ENCODE measurements at places on chromosomes 5 and 9. TPM values are rescaled to one million over a fixed set of nuclear protein-coding genes. Genes with fewer than 3 reads are reported as not detected.

The WHRN gene
- 1.4 TPM for total RNA-seq

The FOXD4L6 gene
- not detected for total RNA-seq

DNA sequence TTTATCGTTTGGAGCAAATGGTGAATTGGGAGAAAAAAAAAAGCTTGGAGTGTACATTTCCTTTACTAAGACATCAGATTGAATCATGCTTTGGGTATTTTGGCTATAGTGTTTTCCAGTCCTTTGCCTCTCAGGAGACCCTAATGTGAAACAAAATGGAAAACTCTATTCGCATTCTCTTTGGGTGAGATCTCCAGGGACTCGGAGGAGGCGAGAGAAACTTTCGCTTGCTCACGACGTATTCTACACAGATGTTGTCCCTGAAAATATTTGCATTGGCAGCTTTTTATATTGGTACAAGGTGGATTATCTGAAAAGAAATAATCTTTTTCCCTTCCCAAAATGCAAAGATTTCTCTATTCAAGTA lies 1240.1 kb upstream of the WWC1 start:
- H3K27ac ChIP-seq = no peak overlapping the region
- no peaks in the 10 kb centered on the region for H3K36me3 ChIP-seq
- H3K4me3 ChIP-seq = no peak overlapping the region
- no peaks in the 10 kb centered on the region for H3K27me3 ChIP-seq
- DNase-seq = no peak

- DNase-seq = no peak
- no peaks in the 10 kb centered on the region for H3K4me1 ChIP-seq
- H3K36me3 ChIP-seq = no peaks in the 10 kb centered on the region
- no peak overlapping the region for H3K4me3 ChIP-seq
- no peak overlapping the region for H3K27ac ChIP-seq
- H3K27me3 ChIP-seq = no peaks in the 10 kb centered on the region
Observed at GRCh38 chr9:113609562-113610318, 146.2 kb downstream of the RGS3 start.

GRCh38 chr5:1001406-1002270 lies 7.0 kb upstream of the NKD2 start:
- DNase-seq = peak; percentile 29
- H3K4me3 ChIP-seq = no peak overlapping the region
- H3K27ac ChIP-seq = no peak overlapping the region

The NUTM2F gene
- not detected for total RNA-seq

DNA sequence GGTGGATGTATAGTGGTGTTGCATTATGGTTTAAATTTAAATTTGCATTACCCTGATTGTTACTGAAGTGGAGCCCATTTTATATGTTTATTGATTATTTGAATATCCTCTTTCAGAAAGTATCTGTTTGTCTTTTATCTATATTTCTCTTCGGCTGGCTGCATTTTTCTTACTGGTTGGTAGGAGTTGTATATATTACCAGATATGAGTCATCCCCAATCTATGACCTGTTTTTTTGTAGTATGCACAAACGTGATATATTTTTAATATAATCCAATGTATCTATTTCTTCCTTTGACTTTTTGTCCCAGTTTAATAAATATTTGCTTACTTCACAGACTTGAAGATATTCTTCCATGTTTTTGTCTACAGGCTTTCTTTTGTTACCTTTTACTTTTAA lies 29.3 kb upstream of the CAMK4 start:
- DNase-seq = no peak
- no peak overlapping the region for H3K27ac ChIP-seq
- no peaks in the 10 kb centered on the region for H3K4me1 ChIP-seq
- H3K27me3 ChIP-seq = no peaks in the 10 kb centered on the region
- no peaks in the 10 kb centered on the region for H3K36me3 ChIP-seq

GRCh38 chr5:8842971-8843551 lies 702.8 kb downstream of the SEMA5A start:
- peak; percentile 12 for DNase-seq
- H3K36me3 ChIP-seq = no peaks in the 10 kb centered on the region
- no peaks in the 10 kb centered on the region for H3K27me3 ChIP-seq
- no peak overlapping the region for H3K27ac ChIP-seq

DNA sequence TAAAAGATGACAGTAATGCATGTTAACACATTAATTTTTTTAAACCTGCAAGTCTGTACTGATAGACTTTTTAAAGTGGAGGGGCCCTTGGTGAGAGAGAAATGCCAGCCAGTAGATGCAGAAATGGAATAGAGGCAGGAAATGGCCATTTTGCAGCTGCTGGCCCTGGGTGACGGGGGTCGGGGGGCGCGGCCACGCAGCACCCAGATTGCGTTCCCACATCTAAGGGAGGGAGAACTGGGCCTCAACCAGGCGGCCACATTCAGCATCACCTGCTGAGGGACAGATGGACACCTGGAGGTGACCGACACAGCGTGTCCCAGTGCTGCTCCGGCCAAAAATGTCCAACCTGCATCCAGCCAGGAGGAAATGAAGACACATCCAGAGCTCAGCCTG lies 6.3 kb upstream of the CLIC3 start:
- H3K4me3 ChIP-seq = no peak overlapping the region
- no peak overlapping the region for H3K27ac ChIP-seq
- no peak for DNase-seq
- H3K36me3 ChIP-seq = no peaks in the 10 kb centered on the region

The IGIP gene
- total RNA-seq = 3.7 TPM

DNA sequence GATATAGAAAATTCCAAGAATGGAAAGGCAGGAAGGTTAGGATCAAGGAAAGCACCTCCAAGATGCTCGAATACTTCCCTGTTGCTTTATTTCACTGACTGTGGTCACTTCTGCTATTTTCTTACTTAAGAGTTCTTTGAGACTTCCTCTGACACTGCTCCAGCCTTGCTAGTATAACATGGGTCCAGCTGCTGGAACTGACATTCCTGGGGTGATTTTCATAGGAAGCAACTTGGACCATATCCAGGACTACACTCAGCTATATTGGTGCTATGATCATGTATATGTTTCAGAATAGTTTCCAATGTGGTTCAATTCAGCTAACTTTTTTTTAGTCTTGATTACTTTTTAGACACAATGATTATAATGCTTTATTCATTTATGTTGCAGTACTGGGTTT lies 81.6 kb upstream of the CKMT2 start:
- H3K27me3 ChIP-seq = no peaks in the 10 kb centered on the region
- H3K36me3 ChIP-seq = no peaks in the 10 kb centered on the region

The SLC6A18 gene
- not detected for total RNA-seq

The FRMPD1 gene
- not detected for total RNA-seq

DNA sequence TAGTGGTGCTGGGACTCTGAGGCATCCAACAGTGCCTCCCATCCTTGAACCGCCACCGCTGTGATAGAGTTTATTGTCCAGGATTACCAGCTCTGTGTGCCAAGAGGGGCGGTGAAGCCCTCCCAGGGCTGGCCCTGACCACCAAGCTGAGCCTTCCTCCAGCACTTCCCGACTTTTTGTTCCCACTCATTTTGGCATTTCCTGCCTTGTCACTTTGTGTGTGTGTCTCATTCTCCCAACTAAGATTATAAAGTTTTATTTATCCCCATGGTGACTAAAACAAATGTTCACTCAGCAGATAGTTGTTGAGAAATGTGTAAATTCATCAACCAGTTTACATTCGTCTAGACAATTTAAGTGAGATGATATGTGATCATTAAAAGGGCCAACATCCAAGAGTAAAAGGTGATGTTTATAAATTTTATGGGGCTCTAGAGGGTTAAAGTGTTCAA lies 2.5 kb downstream of the F2R start:
- H3K4me3 ChIP-seq = no peak overlapping the region
- DNase-seq = no peak
- H3K36me3 ChIP-seq = no peaks in the 10 kb centered on the region
- H3K27ac ChIP-seq = no peak overlapping the region
- H3K27me3 ChIP-seq = no peaks in the 10 kb centered on the region

DNA sequence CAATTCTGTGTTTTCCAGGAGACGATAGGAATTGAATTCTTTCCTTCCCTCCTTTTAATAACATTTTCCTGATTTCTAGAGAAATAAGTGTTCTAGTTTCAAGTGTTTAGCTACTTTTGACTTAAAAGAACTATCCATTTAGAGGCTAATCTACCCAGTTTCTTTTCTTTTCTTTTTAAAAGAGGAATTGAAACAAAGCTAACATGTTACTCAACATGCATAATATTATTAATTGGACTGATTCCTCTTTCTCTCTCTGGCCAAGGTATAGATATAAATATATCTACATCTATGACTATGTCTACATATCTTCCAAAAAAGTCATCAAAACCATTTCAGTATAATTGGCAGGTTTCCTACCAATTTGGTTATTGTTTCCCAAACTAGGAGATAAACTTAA lies 309.8 kb downstream of the TRPM3 start:
- H3K4me1 ChIP-seq = no peaks in the 10 kb centered on the region
- H3K27ac ChIP-seq = no peak overlapping the region
- H3K4me3 ChIP-seq = no peak overlapping the region
- no peaks in the 10 kb centered on the region for H3K27me3 ChIP-seq
- no peak for DNase-seq
- H3K36me3 ChIP-seq = no peaks in the 10 kb centered on the region

- H3K4me1 ChIP-seq = no peaks in the 10 kb centered on the region
- no peak overlapping the region for H3K27ac ChIP-seq
- no peak for DNase-seq
- no peaks in the 10 kb centered on the region for H3K27me3 ChIP-seq
- H3K36me3 ChIP-seq = no peaks in the 10 kb centered on the region
- no peak overlapping the region for H3K4me3 ChIP-seq
Observed at GRCh38 chr5:80041527-80041926, 6.4 kb downstream of the THBS4 start.

The FBP2 gene
- total RNA-seq = not detected

The CLIC3 gene
- total RNA-seq = 4.5 TPM

DNA sequence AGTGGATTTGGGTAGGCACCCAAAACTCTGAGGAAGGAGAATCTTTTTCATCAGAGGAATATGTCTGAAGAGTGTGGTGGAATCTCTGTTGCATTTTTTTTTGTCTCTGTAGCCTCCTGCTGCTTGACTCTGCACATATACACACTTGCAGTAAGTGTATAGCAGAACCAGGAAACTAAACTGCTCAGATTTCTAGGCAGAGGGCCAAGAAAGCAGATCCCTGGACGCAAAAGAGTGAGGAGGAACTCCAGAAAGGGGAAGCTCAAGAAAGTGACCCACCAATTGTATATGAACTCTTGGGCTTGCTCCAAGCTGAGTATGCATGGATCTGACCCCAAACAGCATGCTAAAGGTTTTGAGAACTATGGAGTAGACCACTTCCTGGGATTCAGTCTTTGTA lies 181.8 kb downstream of the GADD45G start:
- no peak for DNase-seq
- no peak overlapping the region for H3K27ac ChIP-seq
- H3K27me3 ChIP-seq = no peaks in the 10 kb centered on the region
- no peaks in the 10 kb centered on the region for H3K36me3 ChIP-seq

GRCh38 chr5:94761786-94762185 lies 143.3 kb downstream of the SLF1 start:
- no peak overlapping the region for H3K27ac ChIP-seq
- H3K4me3 ChIP-seq = no peak overlapping the region
- DNase-seq = no peak
- no peaks in the 10 kb centered on the region for H3K36me3 ChIP-seq
- no peaks in the 10 kb centered on the region for H3K27me3 ChIP-seq

DNA sequence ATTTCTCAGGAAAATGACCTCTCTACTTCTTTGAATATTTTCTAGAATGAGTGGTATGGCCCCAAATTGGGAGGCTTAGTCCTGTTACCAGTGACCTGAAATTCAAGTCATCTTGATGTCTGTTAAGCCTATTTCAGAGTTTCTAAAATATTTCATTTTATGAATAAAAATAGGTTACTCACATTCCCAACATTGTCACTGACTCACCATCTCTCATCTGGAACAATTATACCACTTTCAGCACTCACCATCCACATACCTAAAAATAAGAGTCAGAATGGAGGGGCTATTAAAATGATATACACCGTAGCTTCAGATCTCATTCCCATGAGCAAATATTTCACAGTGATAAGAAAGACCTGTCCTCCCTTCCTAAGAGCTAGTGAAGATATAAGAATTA lies 71.8 kb downstream of the KIAA1958 start:
- peaks cover 6% of the 10 kb centered on the region for H3K4me1 ChIP-seq
- DNase-seq = no peak

- H3K36me3 ChIP-seq = no peaks in the 10 kb centered on the region
- H3K4me3 ChIP-seq = no peak overlapping the region
- H3K4me1 ChIP-seq = peaks cover 18% of the 10 kb centered on the region
- DNase-seq = no peak
- H3K27ac ChIP-seq = no peak overlapping the region
Observed at GRCh38 chr5:73135021-73135420, 14.6 kb downstream of the TMEM171 start.

DNA sequence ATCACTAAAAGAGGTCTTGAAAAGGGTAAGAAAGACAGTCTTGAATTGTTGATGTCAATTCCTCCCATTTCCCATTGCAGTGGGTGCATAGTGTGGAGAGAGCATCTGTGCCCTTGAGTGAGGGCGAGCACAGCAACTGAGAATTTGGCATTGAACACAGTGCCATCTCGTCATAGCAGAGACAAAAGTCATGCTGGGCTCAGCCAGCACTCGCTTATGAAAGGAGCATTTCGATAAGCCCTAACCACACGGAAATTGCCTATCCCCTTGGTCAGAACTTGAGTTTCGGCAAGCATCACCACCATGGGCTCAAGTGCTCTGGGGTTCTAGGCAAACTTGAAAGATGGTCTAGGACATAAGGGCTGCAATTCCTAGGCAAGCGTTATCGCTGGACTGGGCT lies 712.8 kb upstream of the CDH10 start:
- H3K36me3 ChIP-seq = no peaks in the 10 kb centered on the region
- no peak for DNase-seq
- H3K27me3 ChIP-seq = no peaks in the 10 kb centered on the region
- no peaks in the 10 kb centered on the region for H3K4me1 ChIP-seq
- no peak overlapping the region for H3K27ac ChIP-seq
- no peak overlapping the region for H3K4me3 ChIP-seq

Measured in Caco-2 (cell line).